ENCODE measurements at places on chromosomes 5 and 9.
A peak's percentile ranks its signal among the peaks of the same experiment; 100 is the strongest.

DNA sequence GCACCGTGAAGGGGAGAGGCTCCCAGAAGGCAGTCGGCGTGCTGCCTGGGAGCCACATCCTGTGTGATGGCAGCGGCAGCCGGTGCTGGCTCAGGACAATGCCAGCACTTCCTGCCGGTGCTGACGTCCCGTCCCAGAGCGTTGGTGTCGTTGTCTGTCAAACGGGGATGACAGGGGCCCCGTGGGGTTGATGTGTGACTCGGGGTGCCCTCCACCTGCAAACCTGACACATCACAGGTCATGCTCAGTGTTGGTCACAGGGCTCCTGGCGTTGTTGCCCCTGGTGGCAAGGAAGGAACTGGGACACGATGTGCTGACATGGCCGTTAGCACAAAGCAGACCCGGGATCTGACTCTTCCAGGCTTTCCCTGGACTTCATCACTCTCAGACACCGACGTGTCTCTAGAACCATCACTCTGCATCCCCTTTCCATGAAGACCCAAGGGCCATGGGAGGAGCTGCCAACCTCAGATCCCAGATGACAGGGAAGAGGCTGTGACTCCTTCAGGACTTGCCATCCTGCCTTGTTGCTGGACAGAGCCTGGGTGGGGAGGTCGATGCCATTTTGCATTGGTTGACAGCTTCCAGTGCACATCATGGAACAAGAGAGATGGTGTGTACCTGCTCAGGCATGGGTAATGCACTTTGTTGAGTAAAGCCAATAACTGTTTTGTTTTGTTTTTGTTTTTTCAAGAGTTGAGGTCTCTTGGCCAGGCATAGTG is 21.5 kb downstream of the PLPP7 start:
- no peak for DNase-seq

DNA sequence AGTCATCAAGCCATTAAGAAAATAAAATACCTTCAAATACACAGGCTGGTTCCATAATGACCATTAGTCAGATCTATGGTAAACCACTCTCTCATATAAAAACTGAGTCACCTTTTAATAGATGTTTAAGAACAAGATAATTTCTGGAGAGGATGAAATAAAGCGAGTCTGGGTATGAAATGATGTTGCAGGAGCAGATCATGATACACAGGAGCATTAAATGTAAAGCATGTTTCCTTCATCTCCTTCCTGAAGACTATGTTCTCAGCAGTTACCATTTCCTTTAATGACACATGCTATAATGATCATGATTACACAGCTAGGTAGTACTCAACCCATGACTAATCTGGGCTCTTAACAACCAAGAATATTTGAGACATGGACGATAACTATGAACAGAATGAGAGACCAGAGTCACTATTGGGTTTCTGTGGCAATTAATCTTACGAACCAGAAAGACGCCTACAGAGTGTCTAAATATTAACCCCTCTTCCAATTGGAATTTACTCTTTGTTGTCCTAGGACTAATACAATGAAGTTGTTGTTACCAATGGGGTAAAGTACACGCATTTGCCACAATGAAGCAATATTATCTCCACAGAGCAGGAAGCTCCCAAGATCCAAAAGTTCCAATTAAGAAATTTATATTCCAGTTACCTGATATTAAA is 105.6 kb downstream of the NR6A1 start:
- peak; percentile 35 for DNase-seq

DNA sequence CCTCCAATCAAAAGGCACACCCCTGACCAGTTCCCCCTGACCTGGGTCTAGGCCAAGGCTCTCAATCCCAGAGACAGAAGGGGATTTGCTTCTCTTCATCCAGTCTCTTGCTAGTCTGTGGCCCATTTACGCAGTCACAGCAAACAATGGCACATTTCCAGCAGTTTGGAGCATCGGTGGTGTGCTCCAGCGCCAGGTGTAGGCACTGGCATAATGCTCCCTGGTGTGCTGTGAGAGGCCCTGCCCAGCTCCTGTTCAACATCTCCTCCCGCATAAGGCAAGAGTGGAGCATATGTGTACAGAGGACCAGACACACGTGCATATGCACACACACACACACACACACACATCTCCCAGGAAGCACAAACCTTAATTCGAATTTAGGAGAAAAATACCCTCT is 79.5 kb upstream of the ERCC6L2 start:
- no peak for DNase-seq

DNA sequence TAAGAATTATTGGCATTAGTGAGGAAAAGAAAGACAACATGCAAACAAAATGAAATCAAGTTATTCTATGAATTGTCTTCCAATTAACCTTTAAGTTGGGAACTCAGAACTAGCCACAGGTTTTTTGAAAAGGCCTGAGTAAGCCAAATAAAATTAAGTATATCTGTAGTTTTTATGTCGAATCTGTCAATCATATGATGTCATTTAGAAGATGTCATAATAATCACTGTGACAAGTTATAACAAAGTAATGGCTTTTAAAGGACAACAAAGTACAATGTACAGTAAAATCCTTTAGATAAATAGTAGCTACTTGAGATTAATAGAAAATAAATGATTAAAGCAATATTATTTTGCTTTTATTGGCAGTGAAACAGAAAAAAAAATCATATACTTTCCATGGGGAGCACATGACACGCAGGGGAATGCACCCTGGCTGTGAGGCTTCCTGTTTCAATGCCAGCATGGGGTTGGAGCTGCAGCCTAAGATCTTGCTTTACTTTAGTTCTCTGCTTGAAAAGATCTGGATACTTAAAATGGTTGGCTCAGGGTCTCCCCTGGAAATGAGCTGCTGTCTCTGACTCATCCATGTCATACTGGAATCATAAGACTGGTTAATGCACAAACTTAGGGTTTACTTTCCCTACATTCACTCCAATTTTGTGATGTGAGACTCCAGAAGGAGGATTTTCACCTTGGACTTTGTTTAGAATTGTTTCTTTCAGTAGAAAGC is 284.3 kb downstream of the TAF11L14 start:
- no peak for DNase-seq

DNA sequence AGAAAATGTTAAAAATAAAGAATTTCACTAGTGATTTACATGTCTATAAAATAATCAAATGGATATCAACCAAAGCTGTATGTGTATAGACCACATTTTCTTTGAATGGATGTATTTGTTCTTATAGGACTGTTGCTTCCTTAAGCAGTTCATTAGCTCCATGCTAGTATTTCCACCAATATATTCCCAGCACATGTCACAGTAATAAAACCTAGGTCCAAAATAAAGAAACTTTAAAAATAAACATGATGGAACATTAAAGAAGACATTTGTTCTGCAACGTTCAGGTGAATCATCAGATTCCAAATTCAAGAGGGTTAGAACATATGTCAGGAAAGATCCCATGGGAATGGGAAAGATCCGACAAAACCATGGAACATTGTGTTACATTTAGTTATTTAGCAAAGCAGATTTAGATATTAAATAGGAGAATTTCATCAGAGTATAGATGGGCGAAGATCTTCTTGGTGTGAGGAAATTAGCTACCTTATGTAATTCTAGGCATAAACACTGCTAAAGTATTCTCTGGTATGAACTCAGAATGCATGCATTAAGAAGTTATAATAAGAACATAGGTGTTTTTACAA is 490.7 kb downstream of the CDH18 start:
- DNase-seq, result no peak

DNA sequence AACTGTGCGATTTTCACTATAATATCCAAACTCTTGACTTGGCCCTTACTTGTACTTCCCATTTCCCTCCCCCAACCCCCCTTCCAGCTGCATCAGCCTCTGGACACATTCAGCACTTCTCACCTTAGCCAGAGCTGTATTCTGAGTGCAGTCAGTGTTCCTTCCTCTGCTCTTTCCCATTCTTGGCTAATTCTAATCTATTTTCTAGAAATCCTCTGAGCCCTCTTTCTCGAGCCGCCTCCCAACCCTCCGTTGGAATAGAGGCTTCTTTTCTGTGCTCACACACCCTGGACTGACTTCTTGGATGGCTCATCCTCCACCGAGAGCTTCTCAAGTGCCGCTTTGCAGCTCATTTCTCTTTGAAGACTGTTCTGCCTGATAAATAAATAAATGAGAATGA is 188.8 kb downstream of the NTRK2 start:
- no peak for DNase-seq

GRCh38 chr5:43313854-43314457 is 744 bp upstream of the HMGCS1 start:
- no peak for DNase-seq

- DNase-seq, result no peak
These were observed 61.0 kb upstream of the TARS1 start for GRCh38 chr5:33379757-33380156.
